Activated CD8-positive, alpha-beta memory T cell treated with anti-CD3 and anti-CD28 coated beads for 48 hours (primary cell): ENCODE measurements at places on chromosomes 4 and X.

GRCh38 chr4:74055096-74055495, 16.6 kb upstream of the CXCL3 start:
- DNase-seq, result no peak

GRCh38 chrX:153672531-153673427, 834 bp downstream of the PNCK start:
- no peak for DNase-seq

DNA sequence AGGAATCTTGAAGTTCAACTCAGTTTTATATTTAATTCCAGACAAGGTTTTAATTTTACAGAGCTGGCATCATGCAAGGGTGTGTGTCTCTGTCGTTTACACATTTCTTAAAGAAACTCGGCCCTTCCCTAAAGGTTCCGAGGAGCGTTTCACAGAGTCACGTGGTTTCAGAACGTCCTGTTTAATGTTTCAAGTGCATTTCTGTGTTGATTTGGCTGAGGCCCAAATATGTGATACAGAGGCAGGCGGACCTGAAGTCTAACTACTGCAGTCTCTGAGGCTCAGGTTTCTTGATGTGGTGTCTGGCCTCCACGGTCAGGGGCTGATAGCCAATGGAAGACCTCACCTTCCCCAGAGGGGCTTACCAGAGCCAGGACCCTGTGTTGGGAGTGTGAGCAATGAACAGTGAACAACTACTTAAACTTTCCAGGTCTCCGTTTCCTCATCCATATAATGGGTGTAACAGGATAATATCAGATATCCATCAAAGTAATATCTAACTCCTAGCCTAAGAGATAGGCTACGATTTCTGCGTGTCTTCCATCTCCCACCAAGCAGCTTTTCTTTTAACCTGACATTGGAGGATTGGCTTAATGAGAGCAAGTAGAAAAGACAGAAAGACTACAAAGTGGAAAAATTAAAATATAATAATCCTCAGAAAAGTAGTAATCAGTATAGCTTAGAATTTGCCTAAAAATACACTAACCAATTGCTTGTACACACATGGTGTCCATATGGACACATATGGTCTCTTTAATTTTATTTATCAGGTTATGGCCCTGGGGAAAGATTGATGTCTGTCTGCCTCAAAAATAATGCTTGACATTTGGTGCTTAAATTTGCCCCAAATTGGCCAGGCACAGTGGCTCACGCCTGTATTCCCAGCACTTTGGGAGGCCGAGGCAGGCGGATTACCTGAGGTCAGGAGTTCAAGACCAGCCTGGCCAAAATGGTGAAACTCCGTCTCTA, 50.0 kb upstream of the TRIM2 start:
- no peak for DNase-seq

- DNase-seq, result peak; percentile 38
Observed at GRCh38 chr4:147799986-147800555, 68.2 kb downstream of the ARHGAP10 start.

DNA sequence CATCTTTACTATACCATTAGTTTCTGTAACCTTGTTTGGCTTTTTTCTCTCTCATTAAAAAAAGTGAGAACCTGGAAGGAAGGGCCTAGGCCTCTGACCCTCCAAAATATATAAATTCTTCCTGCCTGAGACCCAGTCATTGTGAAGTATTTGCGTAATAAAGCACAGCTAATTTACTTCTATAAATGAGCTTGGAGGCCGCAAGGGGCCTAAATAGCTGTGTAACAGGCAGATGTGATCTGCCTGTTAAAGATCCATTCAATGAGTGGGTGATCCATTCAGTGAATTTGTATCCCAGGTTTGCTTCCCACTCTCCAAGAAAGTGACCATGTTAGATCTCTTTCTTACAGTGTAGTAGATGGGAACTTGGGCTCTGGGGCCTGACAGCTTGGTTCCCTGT, 595 bp upstream of the PYURF start:
- DNase-seq, result no peak

GRCh38 chrX:25976683-25977310, 161.3 kb upstream of the MAGEB18 start:
- DNase-seq, result no peak

GRCh38 chrX:128460835-128461234, 408.6 kb upstream of the ACTRT1 start:
- DNase-seq, result no peak

GRCh38 chr4:107901213-107901934, 30.0 kb upstream of the CYP2U1 start:
- DNase-seq, result no peak

DNA sequence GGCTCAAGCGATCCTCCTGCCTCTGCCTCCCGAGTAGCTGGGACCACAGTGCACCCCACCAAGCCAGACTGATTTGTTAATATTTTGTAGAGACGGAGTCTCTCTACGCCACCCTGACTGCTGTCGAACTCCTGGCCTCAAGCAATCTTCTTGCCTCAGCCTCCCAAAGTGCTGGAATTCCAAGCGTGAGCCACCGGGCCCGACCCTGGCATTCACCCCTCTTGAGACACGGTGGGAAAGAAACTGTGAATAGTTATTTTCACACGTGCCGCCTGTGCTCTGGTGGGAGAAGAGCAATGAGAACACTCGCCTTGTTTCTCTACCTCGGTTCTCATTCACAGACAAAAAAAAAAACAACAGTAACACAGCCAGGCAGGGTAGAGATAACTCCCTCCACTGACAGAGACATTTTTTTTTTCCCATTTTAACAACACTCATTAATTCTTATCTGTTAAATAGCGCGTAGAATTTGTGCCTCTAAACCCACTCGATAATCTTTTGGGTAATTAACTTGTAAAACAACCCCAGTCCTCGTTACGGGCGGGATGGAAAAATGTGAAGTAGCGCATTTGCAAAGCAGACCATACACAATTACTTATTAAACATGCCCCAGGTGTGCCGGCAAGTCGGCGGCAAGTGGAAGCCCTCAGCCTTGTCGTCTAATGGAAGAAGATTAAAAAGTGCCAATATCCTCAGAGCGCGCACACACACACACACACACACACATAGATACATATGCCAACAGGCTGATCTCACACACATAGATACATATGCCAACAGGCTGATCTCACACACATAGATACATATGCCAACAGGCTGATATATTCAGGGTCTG, 103.3 kb downstream of the DHRSX start:
- no peak for DNase-seq

DNA sequence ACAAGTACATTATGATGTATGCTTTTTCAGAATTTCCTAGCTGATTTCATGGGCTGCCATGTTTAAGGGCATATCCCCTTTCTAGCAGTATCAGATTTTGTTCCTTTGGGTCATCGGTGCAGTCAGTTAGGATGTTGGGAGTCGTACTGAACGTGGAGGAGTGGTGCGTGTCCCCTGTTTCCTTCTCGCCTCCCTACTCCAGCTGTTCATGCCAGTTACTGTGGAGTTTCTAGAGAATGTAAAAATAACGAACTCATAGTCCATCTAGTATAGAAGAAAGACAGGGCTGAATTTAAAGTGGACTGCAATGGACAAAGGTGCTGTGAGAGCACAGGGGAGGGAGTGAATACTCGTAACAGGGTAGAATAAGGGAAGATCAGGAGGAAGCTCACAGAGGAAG, 111.3 kb downstream of the CEP135 start:
- DNase-seq, result no peak

DNA sequence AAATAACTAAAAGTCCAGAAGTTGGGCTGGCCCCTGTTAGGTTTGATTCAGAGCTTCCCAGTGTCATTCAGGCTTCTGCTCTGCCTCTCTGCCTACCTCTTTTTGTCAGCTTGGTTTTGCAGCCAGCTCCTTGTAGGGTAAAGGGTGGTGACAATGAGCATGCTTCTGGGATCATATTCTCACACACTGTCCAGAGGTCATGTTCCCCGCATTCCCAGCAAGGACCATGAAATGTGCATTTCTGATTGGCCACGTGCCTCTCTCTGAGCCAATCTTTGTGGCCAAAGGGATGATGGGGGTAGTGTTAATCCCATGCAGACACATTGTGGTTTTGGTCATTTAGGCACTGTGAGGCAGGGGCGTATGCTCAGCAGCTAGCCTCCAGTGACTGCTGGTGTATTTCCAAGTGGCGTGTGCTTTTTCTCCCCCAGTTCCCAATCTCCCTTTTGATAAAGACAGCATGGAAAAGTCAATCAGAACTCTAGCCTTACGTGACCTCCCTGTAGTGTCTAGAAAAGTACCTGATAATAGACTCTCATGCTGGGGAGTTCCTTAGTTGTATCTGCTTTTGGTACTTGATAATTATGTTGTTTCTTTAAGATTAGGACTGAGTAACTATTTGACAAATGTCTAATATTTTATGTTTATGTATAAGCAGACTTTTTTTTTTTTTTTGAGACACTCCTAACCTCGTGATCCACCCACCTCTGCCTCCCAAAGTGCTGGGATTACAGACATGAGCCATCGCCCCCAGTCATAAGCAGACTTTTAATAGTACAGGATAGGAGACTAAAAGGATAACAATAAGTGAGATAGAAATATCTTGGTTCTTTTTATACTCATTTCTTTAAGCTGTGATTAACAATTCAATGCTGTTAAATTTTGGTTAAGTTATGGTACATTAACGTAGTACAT, 57.8 kb downstream of the KIAA0232 start:
- DNase-seq, result no peak

DNA sequence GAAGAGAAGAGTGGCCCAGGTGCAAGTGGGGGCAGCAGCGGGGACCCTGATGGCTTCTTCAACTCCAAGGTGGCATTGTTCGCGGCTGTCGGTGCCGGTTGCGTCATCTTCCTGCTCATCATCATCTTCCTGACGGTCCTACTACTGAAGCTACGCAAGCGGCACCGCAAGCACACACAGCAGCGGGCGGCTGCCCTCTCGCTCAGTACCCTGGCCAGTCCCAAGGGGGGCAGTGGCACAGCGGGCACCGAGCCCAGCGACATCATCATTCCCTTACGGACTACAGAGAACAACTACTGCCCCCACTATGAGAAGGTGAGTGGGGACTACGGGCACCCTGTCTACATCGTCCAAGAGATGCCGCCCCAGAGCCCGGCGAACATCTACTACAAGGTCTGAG, 11.4 kb downstream of the EFNB1 start:
- DNase-seq, result no peak

GRCh38 chr4:138263247-138263816, 21.2 kb upstream of the SLC7A11 start:
- no peak for DNase-seq

- no peak for DNase-seq
Observed at GRCh38 chr4:159562366-159562765, 459.5 kb downstream of the RAPGEF2 start.

- DNase-seq, result no peak
Observed at GRCh38 chr4:86223472-86223871, 136.4 kb downstream of the MAPK10 start.

DNA sequence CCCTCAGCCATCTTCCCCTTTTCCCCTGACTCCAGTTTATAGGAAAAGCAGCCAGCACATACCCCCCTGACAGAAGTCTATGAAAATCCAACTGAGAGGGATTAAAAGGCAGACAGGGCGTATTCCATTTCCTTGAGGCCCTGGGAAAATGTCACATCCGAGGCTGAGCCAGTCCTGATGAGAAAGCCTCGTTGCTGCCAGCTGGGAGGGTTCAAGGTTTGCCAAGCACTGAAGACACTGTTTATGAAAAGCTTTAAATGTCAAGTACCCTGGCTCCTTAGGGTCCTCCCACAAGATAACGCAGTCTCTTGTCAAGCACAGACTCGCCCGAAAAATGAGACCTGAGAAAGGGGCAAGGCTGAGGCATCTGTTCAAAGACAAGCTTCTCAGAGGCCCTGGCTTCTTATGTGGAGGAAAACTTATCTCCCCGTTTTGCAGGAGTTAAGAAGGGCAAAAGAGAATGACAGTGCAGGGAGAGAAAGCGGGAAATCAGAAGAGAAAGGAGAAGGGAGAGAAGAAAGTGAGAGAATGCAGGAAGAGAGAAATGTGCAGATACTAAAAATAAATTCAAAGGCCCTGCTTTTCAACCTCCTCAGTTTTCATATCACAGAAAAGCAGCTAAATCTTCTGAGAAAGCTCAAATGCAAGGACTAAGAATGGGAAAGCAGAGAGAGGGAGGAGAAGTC, 44.7 kb downstream of the SCD5 start:
- DNase-seq, result no peak

DNA sequence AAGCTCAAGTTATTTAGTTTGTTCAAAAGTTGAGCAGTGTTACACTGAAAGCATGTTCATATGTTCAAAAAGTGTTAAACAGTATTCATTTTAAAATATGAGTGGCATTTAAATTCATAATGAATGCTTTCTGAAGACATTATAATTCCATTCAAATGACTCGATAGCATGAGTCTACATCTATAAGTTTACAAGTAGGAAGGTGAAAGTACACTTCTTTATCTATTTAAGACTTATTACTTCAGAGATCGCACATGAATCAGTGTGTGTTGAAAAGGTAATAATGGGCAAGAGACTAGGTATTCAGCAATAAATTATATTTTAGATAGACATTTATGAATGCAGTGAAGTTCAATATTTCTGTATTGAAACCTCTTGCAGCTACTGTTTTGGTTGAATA, 456.1 kb downstream of the GRXCR1 start:
- DNase-seq, result no peak

GRCh38 chr4:6696611-6697010, 2.9 kb downstream of the S100P start:
- no peak for DNase-seq

- DNase-seq, result no peak
Observed at GRCh38 chrX:46327566-46328115, 217.6 kb downstream of the ZNF674 start.

GRCh38 chr4:110139815-110140214, 58.6 kb downstream of the ELOVL6 start:
- no peak for DNase-seq

DNA sequence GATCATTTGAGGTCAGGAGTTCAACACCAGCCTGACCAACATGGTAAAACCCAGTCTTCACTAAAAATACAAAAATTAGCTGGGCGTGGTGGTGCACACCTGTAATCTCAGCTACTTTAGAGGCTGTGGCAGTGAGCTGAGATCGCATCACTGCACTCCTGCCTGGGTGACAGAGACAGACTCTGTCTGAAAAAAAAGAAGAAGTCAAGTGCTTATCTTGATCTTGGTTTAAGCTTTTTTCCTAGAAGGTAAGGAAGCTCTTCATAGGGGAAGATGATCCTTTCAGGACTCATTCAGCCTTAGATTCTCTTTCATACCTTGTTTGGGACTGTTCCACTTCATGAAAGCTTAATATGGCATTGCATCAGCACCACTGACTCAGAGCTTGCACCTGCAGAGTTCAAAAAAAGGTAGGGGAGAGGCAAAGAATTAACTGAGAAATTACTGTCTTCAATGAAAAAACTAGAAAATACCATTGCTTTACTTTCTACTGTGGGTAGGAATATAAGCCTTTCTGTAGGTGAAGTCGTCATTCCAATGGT, 70.8 kb upstream of the EPGN start:
- no peak for DNase-seq

DNA sequence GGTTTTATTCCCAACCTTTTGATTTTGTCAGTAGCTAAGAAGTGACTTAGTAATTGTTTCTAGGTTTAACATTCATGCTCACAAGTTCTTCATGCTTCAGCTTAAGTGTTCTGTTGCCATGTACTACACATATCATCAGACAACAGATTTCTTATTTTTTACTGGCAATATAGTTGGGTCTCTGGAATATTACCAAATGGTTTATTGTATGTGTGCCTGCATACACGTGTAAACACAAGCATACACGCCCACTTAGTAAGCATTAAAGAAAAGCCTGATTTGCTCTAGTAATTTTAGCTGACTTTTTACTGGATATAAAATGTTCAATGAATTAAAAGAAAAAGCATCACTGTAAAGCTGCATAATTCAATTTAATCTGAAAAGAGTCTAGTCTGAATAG, 199.8 kb downstream of the CAMK2D start:
- DNase-seq, result no peak

- DNase-seq, result no peak
Observed at GRCh38 chr4:144316869-144317268, 176.4 kb upstream of the GYPA start.

- DNase-seq, result no peak
Observed at GRCh38 chrX:9184211-9184610, 150.3 kb upstream of the FAM9B start.
